ENCODE measurements at places on chromosomes 3 and 15.

DNA sequence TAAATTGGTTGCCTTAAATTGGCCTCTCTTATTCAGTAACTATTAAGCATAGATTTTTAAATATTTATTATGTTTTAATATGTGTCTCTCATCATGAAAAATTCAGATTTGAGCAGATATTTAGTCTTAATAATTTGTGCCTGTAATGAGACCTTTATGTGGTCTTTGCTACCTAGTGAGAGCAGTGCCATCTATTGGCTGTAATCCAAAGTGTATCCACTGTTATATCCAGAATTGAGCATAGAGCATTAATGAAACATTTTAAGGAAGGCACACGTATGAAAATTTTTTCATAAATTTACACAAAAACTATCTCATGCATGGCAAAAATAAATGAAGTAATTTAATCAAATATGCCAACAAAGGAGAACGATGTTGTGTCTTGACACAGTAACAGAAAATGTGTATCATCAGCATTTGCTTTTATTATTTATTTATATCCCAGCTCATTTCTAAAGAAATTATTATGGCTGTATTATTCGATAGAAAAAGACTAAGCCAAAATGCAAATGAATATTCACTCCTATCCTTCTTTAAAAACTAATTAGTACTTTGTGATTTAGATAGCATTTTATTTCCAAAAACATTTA lies 203.5 kb downstream of the RSRC1 start:
- no peak for DNase-seq

DNA sequence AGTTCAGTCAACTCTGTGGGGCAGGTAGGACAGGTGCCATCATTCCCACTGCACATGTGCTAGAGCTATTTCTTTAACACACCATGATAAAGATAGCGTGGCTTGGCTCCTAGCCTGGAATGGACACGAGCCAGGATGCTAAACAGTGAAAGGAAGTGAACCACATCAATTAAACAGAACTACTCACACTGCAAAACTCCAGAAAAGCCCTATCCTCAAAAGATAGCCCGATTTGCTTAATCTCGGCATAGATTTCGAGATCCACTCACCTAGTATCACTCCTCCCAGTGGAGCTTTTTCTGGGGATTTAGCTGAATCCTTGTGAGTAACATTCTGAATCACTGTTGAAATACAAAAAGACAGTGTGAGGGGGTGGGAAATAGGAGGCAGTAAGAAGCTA lies 118.0 kb downstream of the ABI3BP start:
- DNase-seq = no peak

- DNase-seq = no peak
Observed at GRCh38 chr15:84697236-84697990, 18.5 kb downstream of the SEC11A start.

GRCh38 chr3:25507811-25508210 lies 79.7 kb downstream of the RARB start:
- DNase-seq = no peak

- DNase-seq = no peak
Observed at GRCh38 chr3:192079098-192079497, 618.1 kb downstream of the PYDC2 start.

DNA sequence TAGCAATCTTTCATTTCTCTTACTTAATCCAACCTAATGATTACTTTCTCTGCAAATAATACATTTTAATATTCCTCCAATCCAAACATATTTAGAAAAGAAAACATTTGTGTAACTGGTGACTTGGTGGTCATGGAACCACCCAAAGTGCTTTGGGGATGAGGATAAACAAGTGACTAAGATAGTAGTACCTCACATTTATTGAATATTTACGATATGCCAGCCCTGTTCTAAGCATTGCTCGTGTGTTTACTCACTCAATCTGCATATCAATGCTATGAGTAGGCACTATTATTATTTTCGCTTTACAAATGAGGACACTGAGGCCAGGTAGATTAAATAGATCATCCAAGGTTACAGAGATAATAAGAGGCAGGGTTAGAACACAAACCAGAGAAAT lies 189.5 kb downstream of the SHOX2 start:
- DNase-seq = no peak

DNA sequence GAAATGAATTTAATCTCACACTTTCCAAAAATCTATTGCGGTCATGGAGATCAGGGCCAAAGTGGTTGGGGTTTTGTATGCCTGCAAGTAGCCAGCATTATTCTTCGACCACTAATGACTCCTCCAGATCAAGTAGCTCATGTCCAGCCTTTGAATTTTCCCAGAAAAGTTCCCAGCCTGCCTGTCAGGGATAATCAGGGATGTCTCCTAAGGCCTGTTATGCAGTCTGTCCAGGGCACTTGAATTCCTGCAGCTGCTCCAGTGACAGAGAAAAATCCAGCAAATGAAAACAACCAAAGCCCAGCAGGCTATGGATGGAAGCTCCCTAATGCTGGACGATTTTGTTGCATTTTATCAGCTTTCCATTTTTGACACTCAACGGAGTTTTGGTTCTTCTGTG lies 215.4 kb downstream of the ADAMTSL3 start:
- DNase-seq = no peak

DNA sequence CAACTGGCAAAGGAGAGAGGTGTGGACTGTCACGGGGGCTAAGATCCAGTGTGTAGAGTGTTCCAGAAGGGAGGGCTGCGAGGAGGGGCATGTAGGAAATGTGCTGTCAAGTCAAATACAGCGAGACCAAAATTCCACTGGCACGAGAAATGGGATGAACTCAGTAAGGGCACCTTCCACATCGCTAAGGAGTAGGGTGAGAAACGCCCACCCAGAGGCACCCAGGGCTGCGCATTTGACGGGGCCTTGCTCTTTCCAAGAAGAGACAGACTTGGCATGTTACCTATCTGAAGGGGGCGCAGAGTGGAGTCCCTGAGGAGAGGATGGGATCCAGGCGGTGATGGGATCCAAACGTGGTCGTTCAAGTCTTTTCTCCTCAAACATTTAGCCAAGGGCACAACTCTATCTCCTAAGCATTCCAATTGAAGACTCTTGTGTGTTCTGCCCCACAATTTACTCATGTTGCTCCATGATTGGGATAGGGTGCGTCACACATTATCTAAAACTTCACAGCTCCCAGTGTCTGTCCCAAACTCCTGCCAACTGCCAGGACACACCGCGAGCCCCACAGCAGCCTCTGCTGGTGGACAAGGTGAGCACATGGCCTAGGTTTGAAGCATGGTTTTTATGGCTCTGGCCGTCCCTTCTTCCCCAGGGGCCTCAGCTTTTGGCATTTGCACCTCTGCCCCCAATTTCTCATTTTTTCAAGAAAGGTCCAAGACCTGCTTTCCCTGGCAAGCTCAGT lies 7.6 kb downstream of the SELENOS start:
- DNase-seq = peak; percentile 79

- DNase-seq = no peak
Observed at GRCh38 chr3:71949442-71949841, 164.5 kb upstream of the PROK2 start.

GRCh38 chr3:161551697-161552096 lies 55.1 kb downstream of the OTOL1 start:
- DNase-seq = no peak

DNA sequence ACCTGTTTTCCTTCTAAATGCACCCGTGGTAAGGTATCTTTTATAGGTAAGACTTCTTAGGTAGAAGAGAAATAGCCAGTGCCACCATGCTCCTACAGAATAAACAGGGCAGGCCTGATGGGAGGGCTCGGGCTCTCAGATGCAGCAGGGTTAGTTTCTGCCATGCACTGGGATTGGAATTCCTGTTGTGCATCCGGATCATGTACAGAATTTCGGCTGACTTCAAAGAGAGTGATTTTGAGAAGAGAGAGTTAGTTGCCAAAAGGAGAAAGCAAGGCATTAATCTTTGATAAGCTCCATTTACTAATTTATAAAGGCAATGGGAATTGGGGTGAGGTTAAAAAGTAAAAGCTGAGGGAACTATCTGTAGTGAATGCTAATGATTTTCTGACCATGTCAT lies 211.2 kb downstream of the WDR72 start:
- DNase-seq = no peak

DNA sequence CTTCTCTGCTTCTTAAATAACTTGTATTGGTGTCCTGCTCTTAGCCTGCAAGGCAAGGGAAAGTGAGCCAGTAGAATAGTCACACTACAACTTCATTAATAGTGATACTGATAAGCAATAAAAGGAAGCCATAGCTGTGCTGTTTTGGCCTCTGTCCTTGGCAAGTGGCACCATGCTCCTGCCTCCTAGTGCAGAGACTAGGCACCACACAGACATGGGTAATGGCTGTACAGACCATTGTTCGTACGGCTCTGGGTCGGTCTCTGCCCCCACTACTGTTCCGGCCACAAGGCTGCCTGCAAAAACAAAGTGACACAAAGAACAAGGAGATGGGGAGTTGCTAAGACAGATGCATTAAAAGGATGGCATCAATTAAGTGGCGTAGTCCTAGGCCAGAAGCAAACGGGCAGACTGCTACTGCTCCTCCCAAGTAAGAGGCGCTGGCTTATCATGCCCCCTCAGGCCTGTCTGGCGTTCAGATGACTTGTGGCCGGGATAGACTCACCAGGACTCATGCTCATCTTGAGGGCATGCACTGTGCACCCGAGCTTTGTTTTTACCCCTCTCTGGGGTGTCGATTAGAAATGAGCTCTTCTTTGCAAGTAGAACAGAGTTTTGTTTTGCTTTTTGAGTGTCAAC lies 75.6 kb downstream of the TRAK1 start:
- no peak for DNase-seq

GRCh38 chr15:51647128-51647562 lies 24.6 kb upstream of the DMXL2 start:
- no peak for DNase-seq

DNA sequence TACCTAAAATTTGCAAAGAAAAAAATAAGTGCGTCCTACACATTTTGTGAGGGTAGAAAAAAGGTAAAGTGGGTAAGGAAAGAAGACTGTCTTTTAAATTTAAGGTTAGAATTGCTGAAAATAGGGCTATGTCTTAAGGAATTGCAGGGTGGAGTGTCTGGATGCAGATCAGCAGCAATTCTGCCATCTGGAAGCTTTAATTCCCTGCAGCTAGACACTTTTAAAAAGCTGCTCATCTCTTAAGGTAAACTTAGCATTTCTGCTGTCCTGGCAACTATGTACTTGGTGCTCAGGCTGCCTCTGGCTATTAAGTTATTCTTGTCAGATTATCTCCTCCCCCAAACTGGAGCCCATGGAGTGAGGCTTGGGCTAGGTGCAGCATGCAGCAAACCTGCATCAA lies 420.2 kb downstream of the SI start:
- no peak for DNase-seq

GRCh38 chr15:73366766-73367623 lies 1.8 kb downstream of the HCN4 start:
- no peak for DNase-seq

GRCh38 chr3:197734667-197735318 lies 1.9 kb downstream of the RUBCN start:
- DNase-seq = no peak

DNA sequence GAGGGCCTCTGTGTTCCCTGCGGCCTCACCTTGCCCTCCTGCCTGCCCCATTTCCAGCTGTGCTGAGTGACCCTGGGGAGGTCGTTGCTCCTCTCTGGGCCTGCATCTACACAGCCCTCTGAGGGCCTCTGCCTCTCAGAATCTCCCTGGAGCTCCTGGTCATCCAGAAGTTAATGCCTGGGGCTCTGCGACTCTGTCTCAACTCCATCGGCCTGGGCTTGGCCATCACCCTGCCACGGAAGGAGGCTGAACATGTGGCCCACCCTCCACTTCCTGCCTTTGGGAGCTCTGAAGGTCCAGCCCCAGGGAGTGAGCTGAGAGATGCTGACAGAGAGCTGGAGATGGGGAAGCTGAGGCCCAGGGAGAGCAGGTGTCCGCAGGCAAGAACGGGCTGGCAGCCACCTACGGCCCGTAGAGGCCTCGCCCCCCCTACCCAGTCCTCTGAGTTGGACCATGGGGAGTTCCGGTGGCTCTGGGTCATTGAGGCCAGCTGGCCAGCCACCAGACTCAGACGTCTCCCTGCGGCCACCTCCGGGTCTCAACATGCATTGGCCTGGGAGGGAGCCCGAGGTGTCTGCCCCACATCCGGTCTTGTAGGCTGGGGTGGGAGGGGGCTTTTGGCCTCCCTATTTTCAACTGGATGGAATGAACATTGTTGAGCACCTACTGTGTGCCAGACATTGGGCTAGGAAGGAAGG lies 34.2 kb downstream of the GRIP2 start:
- DNase-seq = no peak

- DNase-seq = no peak
Observed at GRCh38 chr3:98966434-98966833, 64.9 kb upstream of the DCBLD2 start.

- DNase-seq = no peak
Observed at GRCh38 chr3:45387636-45388348, 584 bp upstream of the LARS2 start.

GRCh38 chr3:63244486-63244885 lies 33.6 kb upstream of the SYNPR start:
- DNase-seq = no peak

DNA sequence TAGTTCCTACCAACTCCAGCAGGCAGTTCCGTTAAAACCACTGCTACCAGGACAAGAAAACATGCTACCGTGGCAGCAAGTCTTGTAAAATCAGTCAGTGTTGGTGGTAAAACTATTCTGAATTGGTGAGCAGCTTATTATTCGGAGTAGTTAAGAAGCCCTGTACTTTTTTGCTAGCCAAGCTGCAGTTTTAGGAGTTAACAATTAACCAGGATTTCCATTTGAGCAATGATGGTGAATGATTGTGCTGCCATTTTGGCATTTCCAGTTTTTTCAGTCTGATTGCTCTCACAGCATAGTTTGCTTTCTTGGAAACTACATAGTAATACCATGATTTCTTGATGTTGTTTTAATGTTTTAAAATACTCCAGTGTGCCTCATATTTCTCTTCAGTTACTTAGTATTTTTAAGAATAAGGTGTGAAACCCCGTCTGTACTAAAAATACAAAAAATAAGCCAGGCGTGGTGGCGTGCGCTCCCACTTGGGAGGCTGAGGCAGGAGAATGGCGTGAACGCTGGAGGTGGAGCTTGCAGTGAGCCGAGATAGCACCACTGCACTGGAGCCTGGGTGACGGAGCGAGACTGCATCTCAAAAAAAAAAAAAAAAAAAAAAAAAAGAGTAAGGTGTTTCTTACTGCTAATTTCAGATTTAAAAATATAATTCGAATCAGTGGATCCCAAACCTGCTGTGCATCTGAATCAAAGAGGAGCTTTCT lies 43.8 kb upstream of the SCAANT1 start:
- DNase-seq = no peak

GRCh38 chr3:61903931-61904657 lies 342.7 kb downstream of the PTPRG start:
- DNase-seq = no peak

DNA sequence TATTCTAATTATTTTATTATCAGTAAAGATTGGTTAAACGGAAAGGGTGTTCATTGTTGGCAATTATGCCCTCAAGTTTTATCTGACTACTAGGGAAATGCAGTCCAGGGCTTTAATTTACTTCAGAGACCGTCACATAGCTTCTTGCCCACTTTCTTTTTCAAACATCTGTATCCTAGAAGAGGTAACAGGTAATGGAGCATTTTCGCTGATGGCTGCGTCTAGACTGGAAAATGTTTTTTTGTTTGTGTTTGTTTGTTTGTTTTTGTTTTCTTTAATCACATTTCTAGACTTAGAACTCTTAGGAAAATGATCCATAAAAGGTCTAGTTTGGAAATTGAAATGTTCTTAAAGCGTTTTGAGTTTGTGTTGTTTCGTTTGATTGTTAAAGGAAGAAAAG lies 71.4 kb downstream of the ANXA2 start:
- no peak for DNase-seq
